ENCODE measurements at places on chromosomes 1 and 21.

GRCh38 chr1:33180226-33180910 lies 1.5 kb downstream of the TRIM62 start:
- H3K36me3 ChIP-seq, result no peaks in the 10 kb centered on the region
- peak overlapping the region; percentile 35 for H3K27ac ChIP-seq
- peaks cover 19% of the 10 kb centered on the region for H3K4me1 ChIP-seq
- peaks cover 14% of the 10 kb centered on the region for H3K27me3 ChIP-seq

DNA sequence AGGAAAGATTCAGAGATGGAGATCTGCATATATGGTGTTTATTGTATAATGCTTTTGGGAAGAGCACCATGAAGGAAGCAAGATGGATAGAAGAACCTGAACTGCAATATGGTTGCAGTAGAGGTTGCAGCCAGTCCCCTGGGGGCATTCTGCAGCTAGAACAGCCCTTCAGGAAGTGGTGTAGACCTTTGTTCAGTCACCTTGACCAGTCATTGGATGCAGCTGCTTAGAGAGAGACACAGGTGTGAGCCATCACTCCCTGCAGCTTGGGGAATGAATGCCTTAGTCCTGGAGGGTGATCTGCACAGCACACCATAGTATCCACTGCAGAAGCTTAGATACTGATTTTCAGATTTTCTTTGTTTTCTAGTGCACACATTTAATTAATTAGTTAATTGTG lies 42.3 kb downstream of the NEK7 start:
- peaks cover 78% of the 10 kb centered on the region for H3K4me1 ChIP-seq
- no peaks in the 10 kb centered on the region for H3K27me3 ChIP-seq
- no peak for DNase-seq
- H3K27ac ChIP-seq, result no peak overlapping the region
- peaks cover 9% of the 10 kb centered on the region for H3K36me3 ChIP-seq
- no peak overlapping the region for H3K4me3 ChIP-seq

- no peak overlapping the region for H3K27ac ChIP-seq
- no peaks in the 10 kb centered on the region for H3K4me1 ChIP-seq
- H3K4me3 ChIP-seq, result peak overlapping the region; percentile 21
These were observed 56.4 kb downstream of the AJAP1 start for GRCh38 chr1:4710592-4711415.

GRCh38 chr1:67372136-67372535 lies 58.1 kb downstream of the SERBP1 start:
- no peak overlapping the region for H3K27ac ChIP-seq
- H3K4me3 ChIP-seq, result no peak overlapping the region
- peaks cover 76% of the 10 kb centered on the region for H3K36me3 ChIP-seq
- H3K27me3 ChIP-seq, result no peaks in the 10 kb centered on the region

- no peaks in the 10 kb centered on the region for H3K36me3 ChIP-seq
- H3K27me3 ChIP-seq, result no peaks in the 10 kb centered on the region
- DNase-seq, result no peak
- H3K4me3 ChIP-seq, result no peak overlapping the region
These were observed 134.5 kb downstream of the HHIPL2 start for GRCh38 chr1:222413436-222413835.

GRCh38 chr1:5768014-5768413 lies 224.2 kb downstream of the NPHP4 start:
- no peak overlapping the region for H3K27ac ChIP-seq
- DNase-seq, result no peak
- H3K27me3 ChIP-seq, result peaks cover 40% of the 10 kb centered on the region
- no peaks in the 10 kb centered on the region for H3K4me1 ChIP-seq
- no peaks in the 10 kb centered on the region for H3K36me3 ChIP-seq

DNA sequence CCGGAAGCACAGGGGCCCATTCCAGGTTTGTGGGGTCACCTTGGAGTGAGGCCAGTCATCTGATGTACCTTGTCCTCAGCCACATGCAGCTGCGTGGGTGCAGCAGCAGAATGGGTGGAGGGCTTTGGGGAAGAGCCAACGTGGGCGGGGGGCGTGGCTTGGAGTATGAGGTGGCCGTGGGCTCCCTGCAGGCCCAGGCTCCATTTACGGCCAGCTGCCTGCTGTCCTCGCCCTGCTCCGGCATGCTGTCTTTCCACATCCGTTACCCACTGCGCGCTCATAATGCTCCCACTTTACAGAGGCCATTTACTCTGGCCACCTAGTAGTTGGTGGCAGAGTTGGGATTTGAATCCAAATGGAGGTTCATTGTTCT lies 27.8 kb upstream of the TINAGL1 start:
- no peak overlapping the region for H3K27ac ChIP-seq
- H3K4me3 ChIP-seq, result no peak overlapping the region
- no peaks in the 10 kb centered on the region for H3K36me3 ChIP-seq

DNA sequence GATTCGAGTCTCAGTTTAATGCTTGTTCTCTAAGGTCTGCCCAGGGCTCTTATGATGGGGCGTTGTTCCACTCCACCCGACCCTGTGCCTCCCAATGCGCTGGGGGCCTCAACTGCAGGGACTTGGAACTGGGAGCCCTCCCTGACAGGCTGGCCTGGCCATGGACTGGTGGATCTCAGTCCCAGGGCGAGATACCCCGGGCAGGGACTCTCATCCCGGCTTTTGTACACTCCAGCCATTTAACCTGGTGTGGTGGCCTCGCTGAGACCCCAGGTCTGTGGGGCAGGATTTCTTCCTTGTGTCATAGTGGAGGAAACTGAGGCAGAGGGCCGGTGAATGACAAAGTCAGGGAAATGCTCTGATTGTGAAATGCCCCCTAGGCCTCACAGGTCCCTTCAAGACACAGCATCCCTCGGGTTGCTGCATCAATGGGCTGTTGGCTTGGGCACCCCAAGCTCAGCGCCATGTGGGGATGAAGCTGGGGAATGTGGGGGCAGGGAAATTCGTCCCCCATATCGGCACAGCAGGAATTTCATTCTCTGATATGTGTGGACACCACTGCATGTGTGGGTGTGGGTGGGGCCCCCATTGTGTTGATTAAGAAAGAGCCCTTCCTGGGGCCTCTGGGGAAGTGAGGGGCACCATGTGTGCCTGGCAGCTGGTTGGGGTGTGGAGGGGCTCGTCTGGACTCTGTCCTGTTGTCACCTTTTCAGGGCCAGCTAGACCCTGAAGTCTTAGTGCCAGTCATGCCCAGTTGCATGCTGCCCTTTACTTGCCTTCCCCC lies 19.9 kb upstream of the ZNF678 start:
- peaks cover 5% of the 10 kb centered on the region for H3K4me1 ChIP-seq
- no peak for DNase-seq
- H3K27ac ChIP-seq, result peak overlapping the region; percentile 42
- no peaks in the 10 kb centered on the region for H3K36me3 ChIP-seq

GRCh38 chr1:31181515-31182343 lies 58.0 kb downstream of the NKAIN1 start:
- DNase-seq, result peak; percentile 71
- H3K36me3 ChIP-seq, result no peaks in the 10 kb centered on the region
- H3K4me1 ChIP-seq, result peaks cover 4% of the 10 kb centered on the region
- no peak overlapping the region for H3K27ac ChIP-seq

DNA sequence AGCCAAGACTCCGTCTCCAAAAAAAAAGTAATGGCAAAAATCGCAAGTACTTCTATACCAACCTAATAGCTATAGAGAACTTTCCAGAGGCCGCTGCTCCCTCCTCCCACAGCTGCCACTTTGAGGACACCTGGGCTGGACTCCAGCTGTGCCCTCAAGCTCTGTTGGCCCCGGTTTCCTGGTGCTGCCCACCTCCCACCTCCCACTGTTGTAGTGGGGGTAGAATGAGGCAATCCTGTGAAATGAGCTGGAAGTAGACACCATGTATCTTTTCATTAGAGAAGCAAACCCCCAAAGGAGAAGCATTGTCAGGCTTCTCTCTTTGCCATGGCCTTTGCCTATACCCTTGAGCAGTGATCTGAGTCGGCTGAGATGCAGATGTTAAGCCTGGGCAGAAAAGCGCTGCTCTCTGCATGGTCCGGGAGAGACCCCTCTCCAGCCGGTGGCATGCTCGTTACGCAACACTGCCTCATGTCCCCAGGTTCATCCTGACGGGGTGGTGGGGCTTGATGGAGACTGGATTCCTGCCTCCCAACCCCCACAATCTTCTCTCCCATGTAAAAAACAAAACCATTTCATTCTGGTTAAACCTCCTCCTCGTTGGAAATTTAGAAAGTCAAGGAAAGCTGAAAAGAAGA lies 39.7 kb downstream of the SIM2 start:
- H3K36me3 ChIP-seq, result no peaks in the 10 kb centered on the region
- peaks cover 15% of the 10 kb centered on the region for H3K27me3 ChIP-seq
- H3K4me1 ChIP-seq, result no peaks in the 10 kb centered on the region
- DNase-seq, result no peak

DNA sequence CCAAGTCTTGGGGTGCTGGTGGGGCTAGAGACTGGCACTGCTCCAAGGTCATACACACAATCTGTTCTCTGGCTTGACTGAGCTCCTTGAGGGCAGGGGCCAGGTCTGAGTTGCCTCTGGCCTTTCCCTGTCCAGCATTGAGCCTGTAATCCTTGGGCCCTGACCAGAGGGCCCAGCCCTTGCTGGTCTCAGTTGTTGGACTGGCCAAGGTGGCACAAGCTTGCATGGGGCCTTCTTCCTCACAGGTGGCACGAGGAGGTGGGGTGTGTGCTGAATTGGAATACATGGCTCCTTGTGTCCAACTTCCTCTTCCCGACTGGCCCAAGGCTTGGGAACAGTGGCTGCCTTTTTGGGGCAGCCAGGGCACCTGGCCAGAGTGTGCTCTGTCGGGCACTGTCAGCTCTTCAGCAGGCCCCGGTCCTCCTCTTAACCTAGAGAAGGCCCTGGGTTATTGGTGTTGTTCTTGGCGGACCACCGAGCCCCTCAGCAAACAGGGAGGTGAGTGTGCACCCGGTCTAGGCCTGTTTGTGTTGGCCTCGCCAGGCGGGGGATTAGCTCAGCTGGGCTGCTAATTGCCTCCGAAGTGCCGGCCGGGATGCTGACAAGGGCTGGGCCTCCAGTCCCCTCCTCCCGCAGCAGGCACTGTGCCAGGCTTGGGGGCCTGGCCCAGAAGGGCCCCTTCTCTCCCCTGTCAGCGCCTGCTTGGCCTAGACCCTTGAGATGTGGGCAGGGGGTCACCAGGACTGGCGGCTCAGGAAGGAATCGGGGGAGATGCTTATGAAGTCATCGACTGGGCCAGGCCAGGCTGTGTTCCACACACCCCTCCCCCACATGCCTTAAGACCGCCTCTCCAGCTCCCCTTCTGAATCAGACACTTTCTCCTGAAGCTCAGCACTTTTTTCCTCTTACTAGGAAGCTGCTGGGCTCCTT lies 28.5 kb downstream of the WNT4 start:
- no peaks in the 10 kb centered on the region for H3K27me3 ChIP-seq
- H3K27ac ChIP-seq, result peak overlapping the region; percentile 13
- H3K4me3 ChIP-seq, result no peak overlapping the region
- peaks cover 19% of the 10 kb centered on the region for H3K4me1 ChIP-seq
- peaks cover 9% of the 10 kb centered on the region for H3K36me3 ChIP-seq

DNA sequence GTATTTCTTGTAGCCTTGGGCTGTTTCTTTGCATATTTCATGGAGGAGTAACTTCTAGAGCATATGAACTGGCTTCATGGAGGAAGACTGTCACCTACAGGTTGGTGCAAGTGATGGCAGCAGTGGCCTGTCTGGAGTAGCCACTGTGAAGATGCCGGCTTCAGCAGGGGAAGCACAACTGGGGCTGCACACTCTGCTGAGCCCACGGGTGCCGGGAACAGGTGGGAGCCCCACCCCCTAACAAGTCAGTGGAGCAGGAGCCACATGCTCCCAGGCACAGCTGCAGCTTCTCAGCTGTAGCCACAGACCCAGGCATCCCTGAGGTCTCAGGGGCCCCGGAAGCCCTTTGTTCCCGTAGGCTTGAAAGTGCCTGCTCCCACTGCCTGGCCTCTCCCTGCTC lies 43.2 kb upstream of the C1orf185 start:
- no peaks in the 10 kb centered on the region for H3K4me1 ChIP-seq
- H3K27ac ChIP-seq, result no peak overlapping the region
- no peak overlapping the region for H3K4me3 ChIP-seq
- no peak for DNase-seq
- H3K27me3 ChIP-seq, result peaks cover 16% of the 10 kb centered on the region

- no peak overlapping the region for H3K4me3 ChIP-seq
- H3K27ac ChIP-seq, result no peak overlapping the region
- no peaks in the 10 kb centered on the region for H3K4me1 ChIP-seq
- peaks cover 5% of the 10 kb centered on the region for H3K27me3 ChIP-seq
These were observed 116.9 kb downstream of the EDEM3 start for GRCh38 chr1:184637664-184638240.

- H3K27ac ChIP-seq, result no peak overlapping the region
- no peaks in the 10 kb centered on the region for H3K4me1 ChIP-seq
- H3K4me3 ChIP-seq, result no peak overlapping the region
- H3K27me3 ChIP-seq, result no peaks in the 10 kb centered on the region
- no peak for DNase-seq
These were observed 154.6 kb downstream of the RGS7 start for GRCh38 chr1:241202401-241202800.

GRCh38 chr1:175394739-175395138 lies 202.2 kb upstream of the KIAA0040 start:
- no peak overlapping the region for H3K27ac ChIP-seq
- peaks cover 12% of the 10 kb centered on the region for H3K27me3 ChIP-seq
- H3K4me1 ChIP-seq, result no peaks in the 10 kb centered on the region

- peaks cover 7% of the 10 kb centered on the region for H3K36me3 ChIP-seq
- no peak overlapping the region for H3K27ac ChIP-seq
- DNase-seq, result no peak
- H3K4me3 ChIP-seq, result no peak overlapping the region
- no peaks in the 10 kb centered on the region for H3K27me3 ChIP-seq
- no peaks in the 10 kb centered on the region for H3K4me1 ChIP-seq
These were observed 235.2 kb downstream of the FGGY start for GRCh38 chr1:59532102-59532501.

DNA sequence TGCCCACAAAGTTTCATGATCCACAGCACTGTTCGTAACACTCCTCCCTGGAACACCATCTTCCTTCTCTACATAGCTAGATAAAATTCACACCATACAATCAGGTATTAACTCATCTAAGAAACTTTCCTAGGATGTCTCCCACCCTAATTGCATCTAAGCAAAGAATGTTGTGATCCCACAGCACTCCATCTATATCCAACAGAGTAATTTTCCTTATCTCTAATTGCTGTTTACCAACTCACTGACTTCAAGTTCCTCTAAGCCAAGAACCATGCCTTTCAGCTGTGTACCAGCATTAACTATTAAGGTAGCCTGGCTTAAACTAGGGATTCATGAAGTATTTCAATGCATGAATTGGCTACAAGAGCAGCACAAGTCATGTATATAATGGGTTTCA lies 114.2 kb downstream of the SIPA1L2 start:
- H3K27me3 ChIP-seq, result peaks cover 2% of the 10 kb centered on the region
- DNase-seq, result no peak

DNA sequence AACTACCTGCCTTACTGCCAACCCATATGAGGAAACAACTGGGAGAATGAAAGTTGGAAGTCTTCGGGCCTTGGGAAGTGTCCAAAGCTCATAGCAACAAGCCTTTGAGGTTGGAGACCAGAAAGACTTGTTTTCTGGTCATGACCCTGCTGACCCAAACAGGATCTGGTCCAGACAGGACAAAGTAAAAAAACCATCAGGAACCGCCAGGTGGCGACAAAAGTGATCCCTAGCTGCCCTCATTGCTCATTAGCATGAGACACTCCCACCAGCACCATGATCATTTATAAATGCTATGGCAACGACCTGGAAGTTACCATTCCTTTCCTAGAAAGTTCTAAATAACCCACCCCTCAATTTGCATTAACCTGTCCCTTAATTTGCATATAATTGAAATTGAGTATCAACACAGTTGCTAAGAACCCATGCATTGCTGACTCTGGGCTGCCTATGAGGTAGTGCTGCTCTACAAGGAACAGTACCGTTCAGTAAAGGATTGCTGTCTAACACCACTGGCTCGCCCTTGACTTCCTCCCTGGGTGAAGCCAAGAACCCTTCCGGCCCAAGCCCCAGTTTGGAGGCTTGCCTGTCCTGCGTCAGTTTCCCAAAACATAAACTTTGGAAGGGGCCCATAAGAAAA lies 89.0 kb downstream of the URB2 start:
- no peak overlapping the region for H3K4me3 ChIP-seq
- H3K36me3 ChIP-seq, result no peaks in the 10 kb centered on the region
- H3K27me3 ChIP-seq, result no peaks in the 10 kb centered on the region
- H3K4me1 ChIP-seq, result no peaks in the 10 kb centered on the region

Data from activated naive CD8-positive, alpha-beta T cell treated with anti-CD3 and anti-CD28 coated beads, Interleukin-2, amount 50 U/mL, for 24 hours (primary cell).